ENCODE measurements at places on chromosomes 5 and 9. TPM values are rescaled to one million over a fixed set of nuclear protein-coding genes. Genes with fewer than 3 reads are reported as not detected.

The WHRN gene
- 2.2 TPM for total RNA-seq

The FGF1 gene
- total RNA-seq, result 11.5 TPM

The SLC6A3 gene
- not detected for total RNA-seq

The C9orf40 gene
- total RNA-seq, result 5.4 TPM

The ANKRD31 gene
- total RNA-seq, result 0.32 TPM

The C7 gene
- total RNA-seq, result not detected

The CBY3 gene
- not detected for total RNA-seq

The PKD2L2 gene
- total RNA-seq, result not detected

The STRBP gene
- total RNA-seq, result 6.0 TPM

The LRRC14B gene
- not detected for total RNA-seq

The SYNPO gene
- total RNA-seq, result 2.7 TPM

The MAML1 gene
- total RNA-seq, result 12.9 TPM

Measured in hair follicle dermal papilla cell (primary cell).